ENCODE measurements at places on chromosomes 3 and 15.

DNA sequence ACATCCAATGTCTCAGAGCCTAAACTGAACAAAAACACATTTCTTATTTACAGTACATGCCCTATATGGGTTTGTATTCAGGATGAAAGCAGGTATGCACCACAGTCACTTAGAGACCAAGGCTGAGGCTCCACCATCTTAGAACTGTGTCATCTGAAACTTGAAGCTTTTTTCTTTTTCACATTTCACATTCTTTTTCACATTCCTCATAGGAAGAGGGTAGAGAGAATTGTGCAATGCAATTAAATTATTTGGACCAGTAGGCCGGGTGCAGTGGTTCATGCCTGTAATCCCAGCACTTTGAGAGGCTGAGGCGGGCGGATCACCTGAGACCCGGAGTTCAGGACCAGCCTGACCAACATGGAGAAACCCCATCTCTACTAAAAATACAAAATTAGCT lies 591.0 kb downstream of the MECOM start:
- DNase-seq, result no peak

DNA sequence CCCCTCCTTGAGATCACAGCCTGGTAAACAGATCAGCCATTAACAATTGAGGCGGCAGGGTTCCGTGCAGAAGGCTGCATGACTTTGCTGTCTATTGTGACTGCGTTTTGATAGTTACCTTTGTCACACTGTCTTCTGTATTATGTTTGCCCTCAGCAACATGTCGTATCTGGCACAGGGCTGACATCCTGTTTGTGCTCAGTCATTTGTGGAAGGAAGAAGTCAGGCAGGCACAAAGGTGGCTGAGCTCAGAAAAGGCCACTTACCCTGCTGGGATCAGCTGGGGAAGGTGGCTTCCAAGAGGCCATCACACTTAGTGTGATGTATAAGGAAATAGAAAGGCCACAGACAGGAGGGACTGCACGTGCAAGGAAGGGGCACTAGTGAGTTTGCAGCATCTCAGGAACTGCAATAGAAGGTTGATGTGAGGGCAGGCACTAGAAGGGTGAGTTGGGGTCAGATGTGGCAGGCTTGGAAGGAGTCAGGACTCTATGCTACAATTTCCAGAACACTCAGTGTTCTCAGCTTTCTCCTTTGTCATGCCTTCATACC lies 13.4 kb downstream of the PML start:
- DNase-seq, result no peak

DNA sequence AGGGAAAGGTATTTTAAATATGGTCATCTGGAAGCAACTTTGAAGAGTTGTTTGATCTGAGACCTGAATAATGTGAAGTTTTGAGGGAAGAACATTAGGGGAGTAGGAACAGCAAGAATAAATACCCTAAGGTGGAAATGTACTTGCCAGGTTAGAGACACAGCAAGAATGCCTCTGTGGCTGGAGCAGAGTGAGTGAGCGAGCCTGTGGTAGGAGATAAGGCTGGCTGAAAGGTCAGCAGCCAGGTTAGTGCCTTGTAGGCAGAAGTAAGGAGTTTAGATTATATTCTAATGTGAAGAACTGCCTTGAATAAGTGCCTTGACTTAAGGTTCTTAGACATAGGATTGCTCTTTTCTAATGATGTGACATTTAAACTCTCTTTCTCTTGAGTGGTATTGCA lies 18.3 kb downstream of the LRRC49 start:
- no peak for DNase-seq

GRCh38 chr3:197500812-197501211 lies 55.0 kb downstream of the BDH1 start:
- DNase-seq, result no peak

DNA sequence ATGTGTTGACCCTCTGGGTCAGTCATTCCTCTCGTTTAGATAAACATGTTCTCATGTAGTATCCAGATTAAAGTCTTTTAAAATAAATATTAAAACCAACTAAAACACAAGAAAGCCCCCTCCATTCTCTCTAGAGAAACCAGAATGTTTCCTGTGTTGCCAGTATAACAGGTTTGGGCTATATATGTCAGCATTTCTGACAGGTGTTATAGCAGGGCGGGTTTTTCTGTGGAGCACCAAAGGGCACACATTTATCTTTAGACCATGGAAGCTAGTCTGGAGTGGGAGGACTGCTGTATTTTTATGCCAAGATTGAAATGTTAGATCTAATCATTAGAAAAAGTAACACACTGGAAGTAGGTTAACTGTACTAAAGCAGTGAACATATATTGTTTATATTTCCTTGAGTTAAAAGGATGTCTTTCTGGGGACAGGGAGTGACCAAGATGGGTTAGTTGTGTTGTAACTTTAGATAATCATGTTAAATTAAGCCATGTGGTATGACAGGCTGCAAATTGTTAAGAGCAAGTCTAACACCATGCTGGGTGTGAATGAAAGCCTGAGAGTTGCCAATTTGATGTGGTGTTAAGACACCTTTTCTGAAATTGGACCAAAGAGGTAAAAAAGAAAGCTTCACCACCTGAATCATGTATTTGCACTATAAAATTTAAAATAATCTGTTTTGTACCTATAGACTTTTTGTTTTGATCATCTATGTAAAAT lies 15.6 kb downstream of the KCTD6 start:
- DNase-seq, result no peak

GRCh38 chr3:196604548-196604947 lies 34.9 kb upstream of the NRROS start:
- no peak for DNase-seq

DNA sequence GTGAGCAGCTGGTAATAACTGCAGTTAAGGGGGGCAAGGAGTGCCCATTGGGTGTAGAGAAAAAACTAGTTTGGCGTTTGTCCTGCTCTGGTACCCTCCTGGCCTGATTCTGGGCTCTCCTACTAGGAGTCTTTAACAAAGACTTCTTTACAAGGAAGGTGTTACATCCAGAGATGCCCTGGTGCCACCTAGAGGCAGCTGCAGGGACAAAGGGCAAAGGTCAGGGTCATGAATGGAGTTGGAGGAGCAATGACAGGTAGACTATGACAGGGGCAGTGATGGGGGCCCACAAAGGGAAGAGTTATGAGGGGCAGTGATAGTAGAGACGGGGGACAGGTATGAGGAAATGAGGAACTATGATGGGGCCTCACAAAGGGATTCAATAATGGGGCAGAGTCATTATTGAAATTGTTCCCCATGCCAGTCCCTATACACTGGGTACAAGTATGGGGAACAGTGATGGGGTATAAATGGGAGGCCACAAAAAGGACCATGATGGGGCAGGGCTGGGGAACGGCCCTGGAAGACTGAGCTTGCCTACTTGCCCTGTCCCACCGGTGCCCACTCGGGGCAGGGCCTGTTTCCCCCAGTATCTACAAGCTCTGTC lies 7.9 kb downstream of the CCDC71 start:
- no peak for DNase-seq

DNA sequence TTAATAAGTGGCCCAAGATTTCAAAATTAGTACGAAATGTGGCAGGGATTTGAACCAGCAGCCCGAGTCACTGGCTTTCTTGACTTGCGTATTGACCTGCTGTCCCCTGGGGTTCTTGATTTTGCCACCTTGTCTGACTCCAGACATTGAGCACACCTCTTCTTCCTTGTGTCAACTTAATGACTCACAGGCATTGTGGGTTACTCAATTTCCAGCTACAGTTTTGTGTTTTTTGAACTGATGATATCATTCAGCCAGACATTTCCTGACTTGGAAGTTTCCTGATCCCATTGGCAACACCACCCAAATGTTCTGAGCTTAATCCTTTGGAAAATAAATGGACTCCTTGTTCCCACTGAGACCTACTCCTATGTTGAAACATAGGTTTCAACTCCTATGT lies 64.2 kb downstream of the MOBP start:
- no peak for DNase-seq

DNA sequence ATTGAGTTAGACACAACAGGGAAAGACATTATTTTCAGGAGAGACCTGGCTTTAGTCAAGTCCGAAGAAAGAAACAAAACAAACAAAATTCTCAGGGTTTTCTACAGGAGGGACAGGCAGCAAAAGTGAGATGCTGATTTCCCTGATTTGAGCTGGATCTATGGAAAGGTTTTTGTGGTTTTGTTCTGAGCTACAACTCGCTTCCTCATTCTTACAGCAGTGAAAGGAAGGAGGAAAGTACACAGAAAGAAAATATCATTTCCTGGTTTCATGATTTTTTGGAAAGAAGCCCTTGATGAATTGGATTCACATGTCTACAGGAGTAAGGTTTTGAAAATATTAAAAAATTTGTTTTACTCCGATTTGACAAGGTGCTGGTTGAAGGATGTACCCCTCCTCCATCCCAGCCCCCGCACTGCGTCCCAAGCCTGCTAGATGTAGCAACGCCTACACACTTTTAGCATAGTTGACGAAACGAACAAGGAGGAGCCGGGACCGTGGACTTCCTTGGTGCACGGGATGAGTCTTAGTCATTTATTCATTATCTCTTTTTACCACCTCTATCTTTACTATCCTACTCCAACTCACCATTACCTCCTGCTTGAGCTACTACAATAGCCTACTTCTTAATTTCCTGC lies 10.8 kb downstream of the PRICKLE2 start:
- DNase-seq, result no peak

- no peak for DNase-seq
These were observed 13.3 kb downstream of the NLGN1 start for GRCh38 chr3:173410849-173411248.

- DNase-seq, result no peak
These were observed 565.8 kb upstream of the DPPA4 start for GRCh38 chr3:109903100-109903499.

DNA sequence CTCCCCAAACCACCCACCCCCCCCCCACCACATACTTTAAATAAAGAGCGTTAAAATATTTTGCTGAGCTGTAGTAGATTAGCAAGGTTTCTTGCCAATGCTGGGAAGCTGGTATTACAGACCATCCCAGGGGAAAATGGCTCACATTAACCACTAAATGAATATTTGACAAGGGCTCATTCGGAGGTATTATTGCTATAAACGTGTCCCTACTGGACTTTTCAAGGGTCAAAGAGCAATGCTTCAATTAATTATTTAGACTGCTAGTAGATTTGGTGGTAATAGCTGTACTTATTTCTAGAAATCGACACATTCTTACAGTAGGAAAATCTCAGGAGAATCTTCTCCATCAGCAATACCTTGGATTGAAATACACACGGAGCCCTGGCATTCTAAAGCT lies 5.2 kb downstream of the SOX2 start:
- no peak for DNase-seq

GRCh38 chr3:20230954-20231353 lies 44.9 kb upstream of the SGO1 start:
- no peak for DNase-seq

- DNase-seq, result peak; percentile 52
These were observed 59.1 kb downstream of the TRIM42 start for GRCh38 chr3:140736863-140737460.

DNA sequence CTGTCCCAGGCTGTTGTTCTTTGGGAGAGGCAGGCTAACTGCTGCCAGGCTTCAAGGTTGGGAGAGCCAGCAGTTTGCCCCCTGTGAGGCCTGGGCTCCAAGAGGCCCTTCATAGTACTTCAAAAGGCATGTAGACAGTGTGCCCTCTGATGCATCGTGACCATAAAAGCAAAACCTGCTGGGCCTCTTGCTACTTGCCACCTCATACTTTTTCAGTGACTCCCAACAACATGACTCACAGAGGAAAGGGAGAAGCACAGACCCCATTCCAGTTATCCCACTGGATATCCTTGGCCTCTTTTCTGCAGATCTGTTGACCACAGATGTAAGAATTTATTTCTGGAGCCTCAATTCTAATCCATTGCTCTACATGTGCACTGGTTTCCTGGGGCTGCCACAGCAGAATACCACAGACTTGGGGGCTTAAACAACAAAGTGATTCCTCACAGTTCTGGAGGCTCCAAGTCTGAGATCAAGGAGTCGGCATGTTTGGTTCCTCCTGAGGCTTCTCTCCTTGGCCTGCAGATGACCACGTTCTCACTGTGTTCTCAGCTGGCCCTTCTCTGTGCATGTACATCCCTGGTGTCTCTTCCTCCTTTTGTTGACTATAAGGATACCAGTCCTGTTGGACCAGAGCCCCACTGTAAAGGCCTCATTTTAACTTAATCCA lies 8.9 kb upstream of the NSMCE3 start:
- DNase-seq, result no peak

DNA sequence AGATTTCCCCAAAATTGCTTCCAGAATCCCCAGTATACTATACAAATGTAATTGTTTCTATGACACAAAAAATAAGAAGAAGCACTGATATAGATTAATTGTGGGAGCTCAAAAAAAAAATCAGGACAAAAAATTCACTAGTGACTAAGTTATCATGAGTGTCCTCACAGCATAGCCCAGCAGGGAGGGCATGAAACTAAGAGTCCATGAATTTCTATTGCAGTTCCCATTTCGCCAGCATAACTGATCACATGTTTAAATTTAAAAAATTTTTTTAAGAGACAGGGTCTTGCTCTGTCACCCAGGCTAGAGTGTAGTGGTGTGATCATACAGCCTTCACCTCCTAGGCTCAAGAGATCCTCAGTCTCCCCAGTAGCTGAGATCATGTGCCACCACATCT lies 10.6 kb downstream of the NCEH1 start:
- DNase-seq, result no peak

GRCh38 chr3:8239718-8240695 lies 261.6 kb upstream of the LMCD1 start:
- peak; percentile 1 for DNase-seq

DNA sequence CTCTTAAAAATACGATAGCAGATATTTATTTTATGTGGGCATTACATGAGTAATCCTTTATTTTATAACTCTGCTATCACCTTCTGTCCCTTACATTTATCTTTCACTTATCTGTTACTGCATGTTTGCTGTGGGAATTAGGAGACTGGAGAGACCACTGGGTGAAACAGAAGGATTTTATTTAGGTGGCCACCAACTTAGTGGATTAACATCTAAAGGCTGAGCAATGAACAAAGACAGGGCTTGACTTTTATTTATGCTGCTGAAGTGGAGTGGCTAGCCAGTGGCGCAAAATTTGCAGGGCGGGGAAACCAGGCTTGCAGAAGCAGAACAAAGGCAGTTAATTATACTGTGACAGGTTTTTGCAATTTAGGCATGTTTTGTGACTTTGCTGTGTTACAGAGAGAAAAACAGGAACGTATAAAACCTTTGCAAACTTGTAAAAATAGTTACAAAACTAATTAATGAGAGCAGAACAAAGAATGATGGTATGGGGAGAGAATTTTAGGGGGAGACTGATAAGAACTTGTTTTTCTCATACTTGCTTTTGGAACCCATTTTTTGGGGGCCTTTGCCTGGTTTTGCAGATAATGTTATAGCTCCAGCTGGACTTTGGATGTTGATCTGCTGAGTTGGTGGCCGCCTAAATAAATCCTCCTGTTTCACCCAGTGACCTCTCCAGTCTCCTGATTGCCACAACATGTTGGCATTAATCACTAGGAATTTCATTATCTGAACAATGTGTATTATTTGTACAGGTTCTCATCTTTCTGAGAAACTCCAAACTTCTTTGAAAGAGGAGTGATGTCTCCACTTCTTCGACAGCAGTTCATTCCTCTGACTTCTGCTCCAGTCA lies 18.0 kb downstream of the KLHL24 start:
- no peak for DNase-seq
